ENCODE measurements at places on chromosomes 2 and 18.

GRCh38 chr2:101162561-101163330 is 11.6 kb upstream of the TBC1D8 start:
- DNase-seq: no peak

DNA sequence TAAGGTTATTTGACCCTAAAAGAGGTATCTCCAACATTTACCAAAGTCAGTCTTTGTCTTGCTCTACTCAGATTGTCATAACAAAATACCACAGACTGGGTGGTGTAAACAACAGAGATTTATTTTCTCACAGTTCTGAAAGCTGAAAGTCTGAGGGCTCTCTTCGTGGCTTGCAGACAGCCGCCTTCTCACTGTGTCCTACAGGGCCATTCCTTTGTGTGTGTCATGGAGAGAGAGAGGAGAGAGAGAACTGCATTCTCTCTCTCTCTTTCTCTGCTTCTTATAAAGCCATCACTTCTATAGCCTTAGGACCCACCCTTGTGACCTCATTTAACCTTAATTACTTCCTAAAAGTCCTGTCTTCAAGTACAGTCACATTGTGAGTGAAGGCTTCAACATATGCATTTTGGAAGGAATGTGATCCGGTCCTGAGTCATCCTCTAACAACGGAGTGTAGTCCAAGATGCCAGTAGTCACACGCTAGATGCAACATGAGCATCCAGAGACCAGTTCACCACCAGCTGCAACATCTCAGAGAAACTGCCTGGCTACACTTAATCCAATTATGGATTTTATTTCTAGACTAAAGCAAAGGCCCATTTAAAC is 130.2 kb downstream of the CD226 start:
- DNase-seq: no peak

DNA sequence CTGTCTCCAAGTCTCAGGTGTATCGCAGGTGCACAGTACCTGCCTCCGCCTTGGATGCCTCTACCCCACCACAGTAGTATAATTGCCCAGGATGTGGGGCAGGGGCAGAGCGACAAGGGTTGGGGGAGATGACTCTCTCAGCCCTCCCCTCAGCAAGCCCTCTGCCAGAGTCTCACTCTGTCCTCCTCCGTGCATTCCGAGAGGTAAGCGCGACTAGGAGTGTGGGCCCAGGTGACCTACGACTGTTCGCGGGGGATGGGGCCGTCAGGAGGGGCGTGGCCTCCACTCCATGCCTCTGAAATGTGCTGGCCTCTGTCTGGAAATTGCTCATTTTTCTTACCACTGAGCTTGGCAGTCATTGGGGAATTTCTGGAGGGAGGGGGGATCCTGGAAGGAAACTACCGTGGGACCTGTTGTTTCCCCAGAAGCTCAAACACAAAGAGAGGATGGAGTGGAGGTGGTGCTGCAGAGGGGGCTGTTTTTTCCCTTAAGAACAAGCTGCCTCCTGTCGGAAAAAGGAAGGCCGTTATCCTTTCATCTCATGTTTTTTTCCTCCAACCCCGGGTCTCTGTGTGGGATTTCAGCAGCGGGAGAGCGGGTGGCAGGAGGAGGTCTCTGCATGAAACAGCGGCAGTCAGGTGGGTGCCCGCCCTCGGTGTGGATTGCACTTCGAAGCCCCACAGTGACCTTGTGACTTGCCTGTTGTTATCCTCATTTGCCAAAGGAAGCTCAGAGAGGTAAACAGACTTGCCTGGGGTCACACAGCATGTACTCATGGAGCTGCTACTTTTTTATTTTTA is 13.0 kb upstream of the RALB start:
- DNase-seq: peak; percentile 75

DNA sequence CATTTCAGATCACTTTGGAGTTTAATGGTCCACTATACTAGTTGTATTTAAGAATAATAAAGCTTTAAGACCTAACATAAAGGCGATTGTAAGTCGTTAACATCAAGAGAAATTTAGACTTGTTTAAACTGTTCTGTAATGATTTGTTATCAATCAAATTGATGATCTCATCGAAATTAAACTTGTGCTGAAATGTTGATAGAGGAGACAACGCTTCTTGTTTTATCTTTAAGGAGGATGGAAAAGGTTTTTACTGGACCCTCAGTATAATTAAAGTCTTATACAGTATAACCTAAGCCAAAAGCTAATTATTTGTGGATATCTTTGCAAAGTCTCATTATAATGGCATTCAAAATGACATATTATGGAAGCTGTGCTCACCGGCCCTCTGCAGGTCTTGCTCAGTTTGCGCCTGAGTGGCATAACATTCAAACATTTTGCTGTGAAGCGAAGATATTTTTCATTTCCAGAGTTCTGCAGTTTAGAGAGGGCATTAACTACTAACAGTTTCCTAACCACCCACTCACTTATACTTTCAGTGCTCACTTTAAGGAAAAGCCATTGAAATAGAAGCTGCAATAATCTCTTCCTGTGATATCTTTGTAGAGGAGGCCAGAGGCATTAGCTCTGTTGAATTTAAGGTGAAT is 1.4 kb upstream of the SERTAD2 start:
- no peak for DNase-seq

DNA sequence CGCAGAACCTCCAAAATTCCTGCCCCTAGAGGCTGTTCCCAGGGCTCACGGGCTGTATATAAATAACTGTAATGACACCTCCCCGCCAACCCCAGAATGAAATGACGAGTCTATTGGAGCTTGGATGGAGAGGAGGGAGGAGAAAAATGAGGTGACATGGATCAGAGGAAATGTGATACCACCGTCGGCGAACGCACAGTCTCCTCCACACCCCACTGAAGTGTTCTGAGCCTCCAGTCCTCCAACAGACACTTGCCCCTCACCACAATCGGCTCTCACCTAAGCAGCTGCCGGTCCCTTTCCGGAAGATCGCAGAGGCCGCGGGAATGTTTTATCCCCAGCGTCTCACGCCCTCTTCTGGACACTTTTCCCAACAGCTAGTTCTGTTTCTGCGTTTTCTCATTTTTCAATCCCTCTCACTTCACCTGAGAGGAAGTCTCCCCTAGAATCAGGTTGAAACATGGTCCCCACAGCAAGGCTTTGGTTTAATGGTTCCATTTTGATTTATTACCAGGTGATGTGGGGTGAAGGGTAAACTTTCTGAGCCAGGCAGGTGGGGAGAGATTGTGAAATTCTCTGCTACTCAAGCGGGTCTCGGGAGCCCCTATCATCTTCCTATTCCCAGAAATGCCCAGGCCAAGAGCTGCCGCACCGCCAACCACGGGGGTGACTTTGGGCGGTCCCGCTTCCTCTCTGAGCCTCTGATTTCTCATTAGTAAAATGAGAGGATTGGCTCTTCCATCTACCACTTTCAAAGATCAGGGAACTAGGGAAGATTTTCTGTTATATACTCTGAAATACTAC is 9.1 kb upstream of the MYO5B start:
- peak; percentile 17 for DNase-seq

DNA sequence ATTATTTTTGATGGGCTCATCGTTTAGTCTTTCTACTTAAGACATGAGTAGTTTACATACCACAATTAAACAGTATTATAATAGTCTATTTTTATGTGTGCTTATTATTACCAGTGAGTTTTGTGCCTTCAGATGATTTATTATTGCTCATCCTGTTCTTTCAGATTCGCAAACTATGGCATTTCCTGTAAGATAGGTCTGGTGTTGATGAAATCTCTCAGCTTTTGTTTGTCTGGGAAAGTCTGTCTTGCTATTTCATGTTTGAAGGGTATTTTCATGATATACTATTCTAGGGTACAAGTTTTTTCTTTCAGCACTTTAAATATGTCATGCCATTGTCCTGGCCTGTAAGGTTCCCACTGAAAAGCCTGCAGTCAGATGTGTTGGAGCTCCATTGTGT is 101.3 kb downstream of the DNAH7 start:
- no peak for DNase-seq

Data from HTR-8/SVneo (cell line).